Left cardiac atrium (tissue), 4 donors: ENCODE measurements at places on chromosomes 16 and 17. TPM values are rescaled to one million over a fixed set of nuclear protein-coding genes. Genes with fewer than 3 reads are reported as not detected.

DNA sequence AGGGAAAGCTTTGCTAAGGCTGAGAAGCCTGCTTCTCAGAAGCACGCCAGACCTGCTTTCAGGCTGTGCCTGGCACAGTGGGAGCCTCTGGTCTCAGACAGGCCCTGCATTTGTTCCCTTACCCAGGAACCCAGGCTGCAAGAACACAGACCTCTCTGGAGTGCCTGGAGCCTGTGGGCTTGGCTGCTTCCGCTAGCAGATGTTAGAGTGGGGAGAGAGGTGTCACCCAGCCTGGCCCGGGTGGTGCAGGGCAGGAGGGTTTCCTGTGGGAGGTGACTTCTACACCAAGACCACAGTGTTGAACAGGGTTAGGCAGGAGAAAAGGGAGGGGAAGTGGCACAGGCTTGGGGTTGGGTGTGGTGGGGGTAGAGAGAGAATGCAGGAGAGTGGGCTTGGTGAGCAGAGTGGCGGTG is 35.8 kb upstream of the ADGRG1 start:
- DNase-seq: no peak

DNA sequence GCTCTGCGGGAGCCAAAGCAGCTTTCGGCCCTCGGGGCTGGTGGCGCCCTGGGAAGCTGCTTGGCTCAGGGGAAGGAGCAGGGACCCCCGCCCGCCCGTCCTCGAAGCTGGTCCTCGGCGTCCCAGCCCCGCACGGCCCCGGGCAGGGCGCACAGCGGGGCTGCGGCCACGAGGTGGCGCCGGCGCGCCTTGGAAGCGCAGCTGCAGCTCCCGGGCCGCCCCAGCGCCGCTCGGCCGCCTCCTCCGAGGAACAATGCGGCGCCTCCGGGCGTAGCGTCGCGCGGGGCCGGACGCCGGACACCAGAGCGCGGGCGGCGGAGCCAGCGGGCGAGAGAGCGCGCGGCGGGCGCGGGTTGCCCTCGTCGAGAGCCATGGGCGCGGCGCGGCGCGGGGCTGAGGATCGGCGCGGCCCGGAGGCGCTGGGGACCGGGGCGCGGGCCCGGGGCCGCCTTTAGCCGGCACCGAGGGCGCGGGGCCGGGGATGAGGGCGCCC is at the start of gene MGAT5B:
MGAT5B (plus strand) TSS at position 229 of the 493 bp plus-strand sequence. CDS start 626 bp downstream, outside the sequence.
- DNase-seq: peak; percentile 87

DNA sequence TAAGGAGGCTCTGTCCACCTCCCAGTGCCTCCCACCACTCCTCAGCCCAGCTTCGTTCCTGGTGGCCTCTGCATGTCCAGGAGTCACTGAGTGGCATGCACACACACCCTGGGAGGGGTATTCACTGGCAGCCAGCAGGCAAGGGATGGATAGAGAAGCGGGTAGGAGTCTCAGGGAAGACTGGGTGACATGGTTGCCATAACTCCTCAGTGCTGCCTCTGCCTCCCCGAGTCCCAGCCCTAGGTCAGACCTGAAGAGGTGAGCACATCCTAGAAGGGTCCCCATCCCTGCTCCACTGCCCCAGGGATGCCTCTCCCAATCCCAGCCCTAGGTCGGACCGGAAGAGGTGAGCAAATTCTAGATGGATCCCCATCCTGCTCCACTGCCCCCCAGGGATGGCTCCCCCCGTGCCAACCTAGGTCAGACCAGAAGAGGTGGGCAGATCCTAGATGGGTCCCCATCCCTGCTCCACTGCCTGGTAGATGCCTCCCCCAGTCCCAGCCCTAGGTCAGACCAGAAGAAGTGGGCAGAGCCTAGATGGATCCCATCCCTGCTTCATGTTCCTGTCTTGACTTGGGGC is 197.0 kb downstream of the IRF8 start:
- no peak for DNase-seq

DNA sequence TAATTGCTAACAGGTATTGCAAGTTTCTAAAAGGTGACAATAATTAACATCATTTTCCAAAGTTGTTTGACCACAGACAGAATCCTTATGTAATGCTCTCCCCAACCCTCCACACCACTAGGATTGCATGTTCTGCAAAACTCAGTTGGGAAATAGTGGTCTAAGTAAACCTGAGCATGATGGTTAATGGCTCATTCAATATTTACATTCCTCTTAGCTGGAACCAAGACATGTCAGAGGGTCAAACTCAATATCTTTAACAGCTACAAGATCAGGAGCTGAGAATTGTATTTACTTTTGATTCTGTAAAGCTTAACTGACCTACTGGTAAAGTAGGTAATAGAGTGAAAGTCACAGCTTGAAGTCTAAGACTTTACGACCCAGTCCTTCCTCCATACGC is 10.2 kb downstream of the MFSD6L start:
- no peak for DNase-seq

- DNase-seq: no peak
These were observed 26.3 kb downstream of the ZZEF1 start for GRCh38 chr17:4116516-4116915.

DNA sequence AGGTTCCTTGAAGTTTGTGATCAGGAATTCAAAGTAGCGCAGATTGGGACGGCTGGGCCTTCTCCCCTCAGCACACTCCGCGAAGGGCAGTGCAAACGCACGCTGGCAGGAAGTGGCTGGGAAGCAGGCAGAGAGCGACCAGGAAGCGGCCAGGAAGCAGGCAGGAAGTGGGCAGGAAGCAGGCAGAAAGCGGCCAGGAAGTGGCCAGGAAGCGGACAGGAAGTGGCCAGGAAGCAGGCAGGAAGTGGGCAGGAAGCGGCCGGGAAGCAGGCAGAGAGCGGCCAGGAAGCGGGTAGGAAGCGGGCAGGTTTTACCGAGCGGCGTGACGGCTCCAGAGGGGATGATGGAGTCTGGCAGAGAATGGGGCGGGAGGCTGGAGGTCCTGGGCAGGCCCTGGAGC is 3.2 kb downstream of the DPEP1 start:
- DNase-seq: no peak

DNA sequence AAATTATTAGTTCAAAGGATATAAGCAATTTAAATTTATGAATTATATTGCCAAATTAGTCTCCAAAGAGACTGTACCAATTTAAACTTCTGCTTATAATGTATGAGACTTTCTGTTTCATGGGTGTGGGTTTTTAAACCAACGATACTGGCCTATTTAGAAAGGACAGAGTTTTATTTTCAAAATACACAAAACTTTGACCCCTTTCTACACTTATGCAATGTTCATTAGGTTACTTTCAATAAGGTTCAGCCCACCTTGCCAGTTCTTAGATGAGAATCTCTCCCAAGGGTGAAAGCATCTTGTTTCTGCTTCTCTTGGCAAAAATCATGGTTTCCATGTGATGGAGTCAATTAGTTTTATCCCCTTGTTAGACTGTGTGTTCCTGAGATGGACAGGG is 84.7 kb downstream of the MYO1D start:
- no peak for DNase-seq

DNA sequence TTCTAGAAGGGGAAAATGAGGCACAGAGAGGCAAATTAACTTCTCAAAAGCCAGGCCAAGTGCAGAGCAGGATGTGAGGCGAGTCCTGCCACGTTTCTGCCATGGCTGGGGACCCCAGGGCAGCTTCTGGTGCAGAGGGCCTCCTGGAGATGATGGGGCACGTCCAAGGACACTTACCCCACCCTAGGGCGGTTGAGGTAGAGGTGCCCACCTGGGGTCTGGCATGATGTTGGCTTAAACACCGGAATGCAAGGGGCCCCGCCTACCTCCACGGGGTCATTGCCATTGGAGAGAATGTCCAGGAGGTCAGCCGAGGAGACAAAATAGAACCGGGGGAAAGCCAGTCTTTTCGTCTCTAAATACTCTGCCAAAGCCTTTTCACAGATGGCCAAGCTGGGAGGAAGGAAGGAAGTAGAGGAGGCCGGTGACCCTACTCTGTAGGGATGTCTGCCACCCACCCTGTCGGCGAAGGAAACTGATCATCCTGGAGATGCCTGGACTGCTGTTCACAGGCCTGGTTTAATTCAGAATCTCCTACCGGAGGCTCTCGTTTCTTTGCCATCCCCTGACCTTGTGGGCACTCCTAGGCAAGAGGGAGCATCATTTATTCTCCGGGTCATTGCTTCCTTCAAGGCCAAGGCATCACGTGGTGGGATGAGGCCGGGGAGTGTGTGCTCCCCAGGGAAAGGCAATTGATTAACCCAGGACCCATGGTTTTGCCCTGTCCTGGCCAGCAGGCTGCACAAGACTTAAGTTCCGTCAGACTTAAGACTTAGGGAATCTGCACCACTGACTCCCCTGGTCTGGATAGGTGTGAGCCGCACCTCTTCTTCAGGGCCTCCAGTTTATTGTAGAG is 70.5 kb downstream of the DNAH17 start:
- DNase-seq: no peak

DNA sequence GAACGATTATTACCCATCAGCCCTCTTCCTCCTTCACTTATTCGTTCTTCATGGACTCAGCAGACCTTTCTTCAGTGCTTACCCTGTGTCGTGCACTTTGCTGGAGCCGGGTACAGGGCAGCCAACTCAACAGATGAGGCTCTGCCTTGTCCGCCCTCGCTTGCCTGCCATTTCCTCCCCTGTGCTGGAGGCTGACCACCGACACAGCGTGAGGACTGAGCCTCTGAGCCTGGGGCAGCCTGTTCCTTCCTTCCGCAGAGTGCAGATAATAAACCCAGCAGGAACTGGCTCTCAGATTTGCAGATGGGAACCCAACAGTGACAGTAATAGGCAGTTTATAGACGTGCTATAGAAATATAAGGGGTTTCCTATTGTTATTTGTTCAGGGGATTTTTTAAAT is 7.0 kb upstream of the SLC39A11 start:
- no peak for DNase-seq

- no peak for DNase-seq
These were observed 7.0 kb downstream of the IRX6 start for GRCh38 chr16:55330781-55331647.

GRCh38 chr16:27703121-27703520 is 153.2 kb downstream of the KATNIP start:
- no peak for DNase-seq

DNA sequence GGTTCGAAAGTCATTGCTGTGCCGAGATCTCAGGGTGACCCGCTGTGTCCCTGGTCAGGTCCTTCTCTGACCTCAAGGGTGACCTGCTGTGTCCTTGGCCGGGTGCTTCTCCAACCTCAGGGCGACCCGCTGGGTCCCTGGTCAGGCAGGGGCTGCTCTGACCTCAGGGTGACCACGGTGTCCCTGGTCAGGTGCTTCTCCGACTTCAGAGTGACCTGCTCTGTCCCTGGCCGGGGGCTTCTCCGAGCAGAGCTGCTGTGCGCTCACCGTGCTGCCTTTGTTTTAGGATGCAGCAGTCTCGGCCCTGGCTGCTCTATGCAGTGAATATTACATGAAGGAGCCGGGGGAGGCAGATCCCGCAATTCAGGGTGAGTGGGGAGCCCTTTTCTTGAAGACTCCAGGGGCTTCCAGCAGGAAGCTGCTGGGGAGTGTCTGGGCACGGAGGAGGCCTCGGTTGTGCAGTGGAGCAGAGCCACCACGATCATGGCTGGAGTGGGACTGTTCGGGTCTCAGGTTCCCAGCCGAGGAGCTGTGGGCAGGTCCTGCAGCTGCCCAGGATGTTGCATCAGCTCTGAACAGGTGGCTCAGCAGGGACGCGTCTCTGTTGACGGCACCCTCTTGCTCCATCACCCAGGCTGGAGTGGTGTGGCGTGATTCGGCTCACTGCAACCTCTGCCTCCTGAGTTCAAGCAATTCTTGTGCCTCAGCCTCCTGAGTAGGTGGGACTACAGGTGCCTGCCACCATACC is 83.7 kb upstream of the ZNF750 start:
- no peak for DNase-seq

- DNase-seq: no peak
These were observed 44.1 kb upstream of the STH start for GRCh38 chr17:45954914-45955313.

DNA sequence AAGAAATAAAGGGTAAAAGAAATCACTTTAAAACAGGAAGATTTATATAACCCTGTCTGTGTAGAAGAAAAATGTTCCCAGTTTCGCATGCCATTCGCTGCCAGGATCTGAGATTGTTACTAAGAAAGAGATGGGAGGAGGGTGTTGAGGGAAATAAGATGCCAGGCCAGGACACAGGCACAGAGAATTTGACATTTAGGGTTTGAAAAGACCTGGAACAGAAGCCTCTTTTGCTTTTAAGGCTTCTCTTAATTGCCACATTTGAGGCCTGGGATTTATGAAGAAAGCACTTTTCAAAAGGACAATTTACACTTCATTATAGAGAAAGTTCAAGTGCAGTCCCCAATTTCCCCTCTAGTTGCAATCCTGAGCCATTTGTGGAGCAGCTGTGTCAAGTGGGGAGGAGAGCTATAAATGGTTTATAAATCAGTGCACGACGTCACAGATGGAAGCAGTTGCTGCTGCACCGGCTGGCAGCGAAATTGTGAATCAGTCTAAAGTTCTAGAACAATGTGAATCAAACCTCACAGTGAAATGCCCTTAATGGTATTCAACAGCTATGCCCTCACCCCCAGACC is 26.5 kb upstream of the C16orf87 start:
- no peak for DNase-seq

- no peak for DNase-seq
These were observed 30.1 kb downstream of the NLRC3 start for GRCh38 chr16:3546986-3547682.

DNA sequence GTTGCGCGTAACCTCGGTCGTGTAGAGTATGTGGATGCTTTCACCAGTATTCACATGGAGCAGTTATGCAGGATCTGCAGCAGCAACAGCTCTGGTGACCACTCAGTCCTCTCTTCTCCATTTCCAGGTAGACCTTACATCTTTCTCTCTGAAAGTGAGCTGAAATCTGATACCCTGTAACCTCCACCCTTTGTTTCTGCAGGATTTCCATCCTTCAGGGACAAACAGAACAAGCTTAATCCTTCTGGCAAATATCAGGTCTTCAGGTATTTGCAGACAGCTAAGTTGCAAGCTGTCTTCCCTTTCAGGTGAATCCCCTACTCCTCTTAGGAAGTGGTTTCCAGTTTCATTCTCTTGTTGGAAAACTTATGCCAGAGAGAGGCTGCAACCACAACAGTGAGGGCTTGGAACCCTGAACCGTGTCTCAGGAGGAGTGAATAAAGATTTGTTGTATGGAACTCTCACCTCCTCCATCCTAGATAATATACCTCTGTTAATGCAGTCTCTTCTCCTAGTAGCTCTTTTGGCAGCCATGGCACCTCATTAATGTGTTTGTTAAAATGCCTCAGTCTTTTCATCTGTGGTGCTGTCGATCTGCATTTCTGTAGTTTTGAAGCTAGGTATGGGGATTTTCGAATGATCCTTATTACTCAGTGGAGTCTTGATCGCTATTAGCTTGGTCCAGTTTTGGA is 172.5 kb downstream of the PRKCA start:
- DNase-seq: no peak

- DNase-seq: peak; percentile 83
These were observed at the start of gene PLCG2 for GRCh38 chr16:81778861-81779535. PLCG2 (plus strand) TSS chr16:81779291; CDS start chr16:81785990, 6,699 bp downstream.

The ADCY7 gene
- total RNA-seq: 14.3 TPM

The ADAT1 gene
- total RNA-seq: 25.3 TPM

The FN3K gene
- total RNA-seq: 62.9 TPM

The NOL3 gene
- 80.5 TPM for total RNA-seq

The CD300C gene
- total RNA-seq: 1.6 TPM

The SLC12A3 gene
- total RNA-seq: not detected

The CACNG1 gene
- total RNA-seq: not detected

The CAPN15 gene
- 19.2 TPM for total RNA-seq
